Right ventricle myocardium inferior (tissue), 1 donor: ENCODE measurements at places on chromosomes 5 and 9.

DNA sequence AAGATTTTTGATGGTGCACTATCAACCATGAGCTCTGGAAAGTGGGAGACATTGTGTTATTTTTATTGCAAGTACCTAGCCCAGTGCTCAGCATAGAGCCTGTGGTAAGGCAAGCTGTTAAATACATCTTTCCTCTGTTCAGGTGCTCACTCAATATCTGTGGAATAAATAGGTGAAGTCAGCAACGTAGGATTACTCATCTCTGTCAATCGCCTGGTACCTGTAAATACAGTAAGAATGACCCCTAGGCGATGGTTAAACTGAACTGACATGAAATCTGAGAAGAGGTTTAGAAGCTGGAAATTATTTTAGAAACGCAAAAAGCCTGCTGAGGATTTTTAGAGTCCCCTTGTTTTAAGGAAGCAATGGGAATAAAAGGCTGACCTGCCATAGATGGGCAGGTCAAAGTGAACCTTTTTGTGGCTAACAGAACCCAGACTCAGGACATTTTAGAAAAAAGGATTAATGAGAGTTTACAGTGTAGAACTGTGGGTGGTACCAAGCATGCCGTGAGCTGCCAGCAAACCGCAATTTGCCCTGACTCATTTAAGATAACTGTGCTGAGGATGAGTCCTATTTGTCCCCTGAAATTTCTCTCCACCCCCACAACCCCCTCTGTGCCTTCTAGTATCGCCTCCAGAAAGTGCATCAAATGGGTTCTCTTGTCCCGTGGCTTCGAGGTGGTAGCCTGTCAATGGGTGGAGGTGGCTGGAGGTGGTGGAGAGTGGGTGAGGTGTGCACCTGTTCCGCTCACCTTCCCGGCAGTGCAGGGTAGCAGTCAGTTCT lies 375.1 kb downstream of the MED10 start:
- no peak for DNase-seq

DNA sequence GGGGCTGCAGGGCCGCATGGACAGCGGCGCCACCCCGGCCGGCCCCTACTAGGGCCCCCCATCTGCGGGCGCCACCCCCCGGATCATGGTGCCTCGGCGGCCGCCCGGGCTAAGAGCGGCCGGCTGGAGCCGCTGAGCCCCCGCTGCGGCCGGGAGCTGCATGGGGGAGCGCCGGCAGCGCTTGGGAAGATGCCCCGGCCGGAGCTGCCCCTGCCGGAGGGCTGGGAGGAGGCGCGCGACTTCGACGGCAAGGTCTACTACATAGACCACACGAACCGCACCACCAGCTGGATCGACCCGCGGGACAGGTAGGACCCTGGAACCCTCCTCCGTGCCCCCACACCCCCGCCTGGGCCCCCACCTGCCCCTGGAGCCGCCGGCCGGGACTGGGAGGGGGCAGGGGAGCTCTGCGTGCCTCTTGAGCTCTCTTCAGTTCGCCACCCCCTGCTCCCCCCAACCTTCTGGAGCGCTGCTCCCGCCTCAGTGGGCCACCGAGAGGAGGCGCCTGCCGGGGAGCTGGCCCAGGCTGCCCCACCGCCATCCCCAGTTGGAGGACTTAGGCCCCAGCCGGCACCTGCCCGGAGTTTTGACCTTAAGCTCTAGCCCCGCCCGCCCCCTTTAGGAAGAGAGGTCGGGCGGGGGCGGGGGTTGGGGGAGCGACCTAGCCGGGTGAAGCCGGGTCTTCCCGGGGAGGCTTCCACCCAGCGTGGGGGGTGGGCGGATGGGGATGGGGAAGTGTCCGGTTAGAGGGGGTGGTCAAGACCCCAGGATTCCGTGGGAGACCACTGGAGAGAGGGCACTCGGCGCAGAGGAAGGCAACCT lies 730 bp downstream of the WWC1 start:
- DNase-seq: no peak

DNA sequence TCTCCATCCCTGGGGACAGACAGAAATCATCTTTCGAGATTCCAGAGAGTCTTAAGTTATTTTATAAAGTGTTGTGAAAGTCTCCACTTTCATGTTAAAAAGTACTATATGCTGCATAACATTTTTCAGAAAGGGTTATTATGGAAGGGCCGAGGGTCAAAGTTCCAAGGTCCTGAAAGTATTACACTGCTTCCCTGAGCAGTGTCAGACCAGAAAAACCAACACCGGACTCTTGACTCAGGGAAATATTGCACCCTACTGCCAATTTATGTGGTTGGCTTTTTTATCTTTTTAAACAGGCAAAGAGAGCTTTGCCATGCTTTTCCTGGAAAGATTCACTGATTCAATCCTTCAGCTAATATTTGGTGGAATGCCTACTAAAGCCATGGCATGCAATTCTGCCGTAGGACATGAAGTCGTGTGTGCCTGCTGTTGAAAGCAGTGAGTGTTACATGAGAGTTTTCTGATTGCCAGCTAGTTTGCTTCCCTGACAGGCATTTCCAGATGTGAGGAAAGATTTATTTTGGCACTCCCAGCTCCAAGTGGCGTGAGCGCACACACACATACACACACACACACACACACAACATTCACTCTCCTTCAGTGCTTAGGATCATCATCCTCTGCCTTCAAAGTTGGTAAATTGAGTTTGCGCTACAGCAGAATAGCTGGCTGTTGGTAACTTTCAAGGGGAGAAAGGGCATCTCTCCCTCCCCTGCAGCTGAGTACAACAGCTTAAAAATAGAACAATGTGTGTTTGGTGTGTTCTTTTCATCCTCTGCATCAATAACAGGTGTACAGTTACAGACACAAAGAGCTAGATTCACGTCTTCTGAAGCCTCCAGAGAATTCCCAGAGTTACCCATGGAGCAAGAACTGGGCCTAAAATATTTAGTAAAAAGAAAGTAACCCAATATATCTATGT lies 45.6 kb downstream of the SLC1A3 start:
- DNase-seq: no peak

DNA sequence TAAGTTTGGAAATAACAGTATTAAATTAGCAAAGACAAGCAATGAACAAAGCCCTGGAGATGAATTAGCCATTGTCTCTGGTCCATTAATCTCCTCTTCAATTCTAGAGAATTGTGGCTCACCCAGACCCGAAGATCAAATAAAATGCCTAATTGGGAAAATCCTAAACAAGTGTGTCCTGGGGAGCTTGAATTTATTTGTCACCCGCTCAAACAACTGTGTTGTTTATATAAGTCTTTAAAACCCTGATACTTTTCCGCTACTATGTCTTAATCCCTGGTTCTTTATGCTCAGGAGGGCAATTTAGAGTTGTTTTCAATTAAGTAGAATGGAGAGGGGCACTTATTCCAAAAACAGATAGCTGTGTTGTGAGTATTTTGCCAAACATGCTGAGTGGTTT lies 128.4 kb downstream of the ANXA1 start:
- no peak for DNase-seq

GRCh38 chr5:98957307-98957706 lies 28.5 kb upstream of the CHD1 start:
- no peak for DNase-seq
